ENCODE measurements at places on chromosomes 5 and 9.

DNA sequence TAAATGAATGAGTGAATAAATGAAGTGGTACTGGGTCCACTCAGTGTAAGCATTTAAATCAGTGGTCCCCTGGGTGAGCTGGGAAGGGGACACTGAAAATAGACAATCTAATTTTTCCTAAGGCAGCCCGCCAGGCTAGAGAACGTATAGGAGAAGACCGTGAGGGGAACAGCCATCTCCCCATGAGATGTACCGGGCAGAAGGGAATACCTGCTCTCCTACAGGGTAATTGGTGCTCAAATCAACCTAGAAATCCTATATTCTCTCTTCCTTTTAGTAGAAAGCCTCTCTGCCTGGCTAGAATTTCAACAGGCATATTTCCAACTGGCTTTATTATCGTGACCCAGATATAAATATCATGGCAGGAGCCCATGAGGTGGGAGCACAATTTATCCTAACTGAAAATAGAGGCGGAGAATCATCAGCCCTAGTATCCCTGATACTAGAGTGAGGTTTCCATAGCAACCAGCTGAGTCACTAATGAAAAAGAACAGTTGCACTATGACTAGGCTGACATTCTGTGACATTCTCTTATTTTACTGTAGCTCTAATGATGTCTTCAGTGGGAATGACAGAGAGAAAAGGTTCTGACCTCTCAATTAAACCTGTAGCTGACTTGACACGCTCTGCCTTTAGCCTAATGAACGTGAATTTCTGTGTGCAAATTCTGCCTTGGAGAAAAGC lies 96.5 kb upstream of the CAST start:
- DNase-seq, result no peak

GRCh38 chr9:77856615-77857014 lies 175.0 kb downstream of the GNAQ start:
- DNase-seq, result no peak

- no peak for DNase-seq
These were observed 65.5 kb upstream of the HSPB3 start for GRCh38 chr5:54390015-54390414.

DNA sequence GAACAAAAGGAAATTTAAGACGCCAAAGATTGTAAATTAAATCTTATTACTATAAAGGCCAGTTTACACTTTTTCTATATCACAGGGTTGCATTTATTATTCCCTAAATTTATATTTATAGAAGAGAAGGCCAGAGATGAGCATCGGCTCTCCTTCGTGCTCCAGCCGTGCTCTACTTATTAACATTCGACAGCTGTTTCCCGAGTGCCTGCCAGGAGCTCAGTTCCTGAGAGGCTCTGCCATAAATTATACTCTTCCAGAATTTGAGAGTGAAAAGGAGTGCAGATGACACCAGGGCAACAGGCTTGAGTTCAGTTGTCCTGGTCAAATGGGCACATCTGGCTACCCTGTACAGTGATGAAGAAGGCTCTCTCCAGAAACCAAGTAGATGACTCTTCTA lies 70.1 kb downstream of the PCSK5 start:
- no peak for DNase-seq

DNA sequence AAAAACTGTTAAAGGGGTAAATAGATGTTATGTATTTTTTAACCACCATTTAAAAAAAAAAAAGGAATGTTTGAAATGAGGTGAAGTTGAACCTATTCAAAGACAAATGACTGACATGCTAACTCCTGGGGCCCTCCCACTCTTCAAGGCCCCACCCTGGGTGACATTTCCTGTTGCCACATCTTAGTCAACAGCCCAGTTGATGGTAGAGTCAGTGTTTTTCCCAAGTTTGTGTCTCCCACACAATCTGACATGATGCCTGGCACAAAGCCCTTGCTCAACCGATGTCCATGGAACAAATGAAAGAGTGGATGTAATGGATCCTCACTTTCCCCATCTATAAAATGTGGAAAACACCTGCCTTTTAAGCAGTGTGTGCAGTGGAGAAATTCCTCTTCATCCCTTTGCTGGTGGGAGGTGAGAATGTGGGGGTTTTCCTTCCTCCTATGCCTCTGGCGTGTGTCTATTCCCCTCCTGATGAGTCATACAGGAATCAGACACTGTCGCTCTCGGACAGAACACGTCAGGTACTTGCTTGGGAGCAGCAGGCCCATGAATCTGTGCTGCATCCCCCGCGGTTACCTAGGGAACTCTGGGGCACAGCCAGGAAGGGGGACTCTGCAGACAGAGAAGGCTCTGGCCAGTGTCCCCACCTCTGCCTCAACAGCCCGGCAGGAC lies 13.7 kb upstream of the ADRA1B start:
- DNase-seq, result no peak

GRCh38 chr9:106925392-106925791 lies 62.4 kb downstream of the ZNF462 start:
- DNase-seq, result no peak

Data from stimulated activated CD4-positive, alpha-beta T cell treated with anti-CD3 and anti-CD28 coated beads, Interleukin-12 subunit alpha, Interleukin-12 subunit beta, amount 100 ng/mL, for 48 hours (primary cell).